ENCODE measurements at places on chromosomes 3 and 15.

- DNase-seq, result no peak
These were observed 376.1 kb downstream of the ZIC4 start for GRCh38 chr3:147030274-147030673.

DNA sequence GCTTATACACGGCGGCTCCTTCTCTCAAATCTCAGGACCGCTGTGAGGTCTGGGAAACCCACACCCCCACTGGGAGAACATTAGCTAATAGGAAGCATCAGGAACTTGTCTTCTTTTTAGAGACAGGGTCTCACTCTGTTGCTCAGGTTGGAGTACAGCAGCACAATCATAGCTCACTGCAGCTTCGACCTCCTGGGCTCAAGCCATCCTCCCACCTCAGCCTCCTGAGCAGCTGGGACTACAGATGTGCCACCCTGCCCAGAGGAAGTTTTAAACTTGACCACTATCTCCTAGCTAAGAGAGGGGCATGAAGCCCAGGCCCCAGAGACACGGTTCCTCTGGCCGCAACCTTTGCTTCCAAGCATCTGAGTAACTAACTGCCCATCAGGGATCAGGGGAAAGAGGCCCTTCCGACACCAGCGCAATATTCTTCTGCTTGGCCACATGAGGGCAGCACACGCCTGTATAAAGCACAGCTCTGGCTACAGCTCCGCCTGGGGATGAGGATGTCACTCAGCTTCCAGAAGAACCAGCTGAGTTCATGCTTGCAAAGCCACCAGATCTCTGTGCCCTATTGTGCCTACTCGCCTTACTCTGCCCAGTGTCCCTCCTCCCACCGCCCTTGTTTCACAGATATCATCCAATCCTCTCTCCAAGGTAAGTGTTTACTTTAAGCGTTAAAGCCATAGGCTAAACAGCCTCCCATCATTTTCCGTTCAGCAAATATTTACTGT, 57.6 kb upstream of the SLC6A11 start:
- DNase-seq, result peak; percentile 8

- no peak for DNase-seq
These were observed 21.2 kb upstream of the PRR23E start for GRCh38 chr3:127171721-127172120.

GRCh38 chr3:22713936-22714335, 489.2 kb upstream of the UBE2E2 start:
- DNase-seq, result no peak

DNA sequence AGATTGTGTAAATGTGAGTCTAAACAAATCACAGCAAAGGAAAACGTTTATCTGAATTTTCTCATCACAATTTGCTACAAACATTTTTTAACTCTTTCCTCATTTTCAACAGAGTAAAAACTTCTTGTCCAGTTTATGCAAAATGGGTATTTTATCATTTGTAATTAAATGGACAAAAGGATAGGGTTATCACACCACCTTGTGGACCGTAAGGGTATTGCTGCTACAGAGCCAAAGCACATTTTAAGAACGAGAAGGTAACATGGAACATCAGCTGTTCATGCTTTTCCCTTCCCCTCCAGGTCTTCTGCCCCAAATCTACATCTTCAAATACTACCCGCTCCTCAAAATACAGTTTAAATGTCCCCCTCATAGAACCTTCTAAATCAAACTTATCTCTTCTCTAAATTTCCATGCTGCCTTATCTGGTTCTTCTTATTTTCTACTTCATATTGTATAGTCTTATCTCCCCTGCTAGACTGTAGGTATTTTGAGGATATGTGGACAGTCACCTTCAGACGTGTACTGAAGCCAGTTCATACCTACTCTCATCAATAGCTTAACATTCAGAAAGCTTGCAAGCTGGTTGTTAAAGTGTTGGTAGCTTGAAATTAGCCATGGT, 12.8 kb upstream of the SETMAR start:
- DNase-seq, result no peak

- DNase-seq, result no peak
These were observed 216.8 kb downstream of the VGLL3 start for GRCh38 chr3:86774082-86774691.

DNA sequence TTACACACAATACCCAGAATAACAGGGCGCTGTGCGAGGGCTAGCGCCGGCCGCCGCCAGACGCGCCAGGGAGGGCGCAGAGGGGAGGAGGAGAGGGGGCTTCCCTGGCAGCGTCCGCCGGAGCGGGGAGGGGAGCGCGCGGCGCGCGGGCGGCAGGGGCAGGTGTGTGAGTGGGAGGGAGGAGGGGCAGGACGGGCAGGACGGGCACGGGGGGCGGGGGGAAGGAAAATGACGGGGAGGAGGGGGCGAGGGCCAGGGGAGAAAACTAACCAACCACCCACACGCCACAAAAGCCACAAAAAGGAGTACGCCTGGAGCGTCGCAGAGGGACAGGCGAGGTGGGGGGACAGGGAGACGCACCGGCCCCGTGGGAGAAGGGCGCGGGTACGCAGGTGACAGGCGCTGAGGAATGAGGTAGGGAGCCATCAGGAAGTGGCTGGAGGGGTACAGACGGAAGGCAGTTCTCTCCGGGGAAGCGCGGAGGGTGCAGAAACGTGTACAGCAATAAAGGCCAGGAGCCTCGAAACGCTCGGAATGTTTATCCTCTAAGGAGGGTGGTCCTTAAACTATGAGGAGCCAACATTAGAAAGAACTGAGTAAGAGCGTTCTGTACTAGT, 610 bp upstream of the SATB1 start:
- peak; percentile 65 for DNase-seq

GRCh38 chr3:123489400-123490004, 40.6 kb upstream of the ADCY5 start:
- peak; percentile 13 for DNase-seq

- no peak for DNase-seq
These were observed 18.4 kb upstream of the GABRA5 start for GRCh38 chr15:26848498-26848897.

GRCh38 chr3:183807209-183807728, 18.1 kb downstream of the MAP6D1 start:
- DNase-seq, result no peak

- no peak for DNase-seq
These were observed 15.6 kb upstream of the ZNF80 start for GRCh38 chr3:114252954-114253353.

DNA sequence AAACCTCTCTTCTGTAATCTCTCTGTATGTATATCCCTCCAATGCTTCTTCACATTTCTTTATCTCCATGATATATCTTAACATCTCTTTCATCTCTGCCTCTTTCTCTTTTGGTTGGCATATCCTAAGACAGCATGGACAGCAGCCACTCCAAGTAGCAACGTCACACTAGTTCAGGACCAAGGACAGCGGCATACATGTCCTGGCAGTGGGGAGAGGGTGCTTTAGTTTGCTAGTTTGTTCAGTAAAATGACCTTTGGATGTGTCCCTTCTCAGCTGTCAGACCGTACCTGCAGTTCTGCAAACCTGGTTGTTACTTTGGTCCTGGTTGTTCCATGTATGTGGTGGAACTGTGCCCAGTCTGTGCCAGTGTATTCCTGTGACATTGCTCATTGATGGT, 225.6 kb upstream of the ROPN1 start:
- no peak for DNase-seq

GRCh38 chr3:180571831-180572598, 29.9 kb upstream of the TTC14 start:
- DNase-seq, result no peak

GRCh38 chr3:99648101-99648500, 9.7 kb downstream of the COL8A1 start:
- DNase-seq, result no peak

GRCh38 chr3:108125153-108125543, 34.3 kb upstream of the CD47 start:
- no peak for DNase-seq

GRCh38 chr3:100915706-100916495, 77.3 kb downstream of the ABI3BP start:
- no peak for DNase-seq

DNA sequence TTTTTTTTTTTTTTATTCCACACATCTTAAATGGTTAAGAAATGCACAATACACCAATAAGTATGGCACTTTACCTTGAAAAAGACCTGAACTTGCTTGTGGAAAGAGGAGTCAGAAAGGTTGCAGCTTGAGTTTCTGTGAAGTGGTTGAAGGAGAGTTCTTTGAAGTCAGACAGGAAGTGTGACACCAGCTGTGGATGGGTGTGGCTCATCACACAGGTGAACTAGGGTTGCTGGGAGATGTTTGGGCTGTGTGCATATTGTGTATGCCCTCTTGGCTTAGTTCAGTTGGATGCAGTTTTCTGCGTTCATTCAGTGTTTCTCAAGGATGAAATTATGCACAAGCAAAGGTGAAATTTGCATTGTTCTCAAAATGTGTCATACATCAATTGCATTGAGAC, 6.3 kb downstream of the AEN start:
- DNase-seq, result peak; percentile 42

DNA sequence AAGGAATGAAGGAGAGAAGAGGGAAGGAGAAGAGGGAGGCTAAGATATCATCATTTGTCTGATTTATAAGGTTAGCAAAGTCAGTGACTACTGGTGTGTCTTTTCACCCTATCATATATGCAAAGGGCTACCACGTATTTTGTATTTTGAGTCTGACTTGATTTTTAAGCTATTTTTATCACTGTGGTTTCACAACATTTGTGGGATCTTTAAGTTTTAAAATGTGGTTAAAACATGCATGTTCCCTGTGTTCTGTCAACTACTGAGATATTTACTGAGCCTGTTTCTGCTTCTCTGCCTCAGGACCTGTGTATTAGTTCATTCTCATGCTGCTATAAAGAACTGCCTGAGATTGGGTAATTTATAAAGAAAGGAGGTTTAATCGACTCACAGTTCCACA, 22.5 kb upstream of the SPTSSB start:
- DNase-seq, result no peak

DNA sequence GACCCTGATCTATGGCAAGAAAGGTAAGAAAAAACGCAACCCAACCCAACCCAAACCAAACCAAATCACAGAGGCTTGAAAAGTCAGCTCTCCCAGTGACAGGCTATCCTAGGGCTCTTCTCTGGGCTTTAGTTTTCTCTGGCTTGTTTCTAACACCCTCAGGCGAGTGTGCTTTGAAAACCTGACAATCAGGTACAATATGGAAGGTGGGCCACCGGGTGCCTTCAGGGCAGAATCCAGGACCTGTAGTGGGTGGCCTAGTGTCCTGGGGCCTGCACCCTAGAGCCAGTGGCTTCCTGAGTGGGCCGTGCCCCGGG, 46.8 kb downstream of the BHLHE40 start:
- DNase-seq, result no peak

DNA sequence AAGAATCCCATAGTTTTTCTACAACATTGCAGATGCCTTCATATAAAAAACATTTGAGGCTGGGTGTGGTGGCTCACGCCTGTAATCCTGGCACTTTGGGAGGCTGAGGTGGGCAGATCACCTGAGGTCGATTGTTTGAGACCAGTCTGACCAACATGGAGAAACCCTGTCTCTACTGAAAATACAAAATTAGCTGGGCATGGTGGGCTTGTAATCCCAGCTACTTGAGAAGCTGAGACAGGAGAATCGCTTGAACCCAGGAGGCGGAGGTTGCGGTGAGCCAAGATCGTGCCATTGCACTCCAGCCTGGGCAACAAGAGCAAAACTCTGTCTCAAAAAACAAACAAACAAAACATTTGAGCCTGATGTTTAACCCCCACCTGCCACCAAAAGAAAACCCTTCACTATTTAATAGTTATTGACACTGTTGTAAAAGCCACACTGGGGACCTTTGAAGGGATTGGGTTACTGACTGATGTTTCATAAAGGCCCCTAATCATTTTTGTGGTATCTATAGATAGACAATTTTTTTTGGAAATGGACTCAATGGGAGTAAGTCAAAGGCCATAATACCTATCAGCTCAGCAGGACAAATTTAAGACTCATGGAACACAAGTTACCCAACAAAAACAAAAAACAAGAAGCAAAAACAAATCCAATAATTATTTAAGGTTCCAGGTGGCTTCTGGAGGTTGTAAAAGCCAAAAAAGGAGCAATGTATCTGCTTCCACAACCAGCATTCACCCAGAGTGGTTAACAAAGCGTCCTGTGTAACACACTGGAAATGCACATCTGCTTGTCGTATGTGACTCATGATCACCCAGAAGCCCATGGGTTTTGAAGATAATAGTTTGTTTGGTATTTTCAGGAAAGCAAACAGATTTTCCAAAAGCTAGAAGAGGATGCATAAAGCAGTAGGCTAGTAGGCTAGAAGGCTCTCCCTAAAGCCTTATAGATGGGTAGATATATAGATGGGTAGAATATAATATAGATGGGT, 41.2 kb downstream of the CDCP1 start:
- DNase-seq, result no peak

DNA sequence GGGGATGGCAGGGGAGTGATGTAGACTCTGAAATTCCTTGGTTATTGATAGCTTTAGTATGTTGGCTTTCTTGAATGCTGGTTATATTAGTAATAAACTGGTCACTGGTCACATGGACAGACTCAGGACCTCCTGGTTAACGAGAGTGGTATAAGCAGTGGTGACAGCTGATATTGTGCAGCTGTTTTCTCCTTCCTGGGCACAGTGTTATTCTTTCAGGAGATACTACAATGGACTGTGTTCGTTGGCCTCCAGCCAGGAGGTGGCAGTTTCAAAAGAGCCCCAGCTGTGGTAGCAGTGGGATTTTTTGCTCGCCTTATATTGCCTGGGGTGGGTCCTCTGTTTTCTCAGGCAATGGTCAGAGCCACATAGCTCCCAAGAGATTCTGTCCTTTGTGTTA, 181.6 kb upstream of the RBMS3 start:
- no peak for DNase-seq

DNA sequence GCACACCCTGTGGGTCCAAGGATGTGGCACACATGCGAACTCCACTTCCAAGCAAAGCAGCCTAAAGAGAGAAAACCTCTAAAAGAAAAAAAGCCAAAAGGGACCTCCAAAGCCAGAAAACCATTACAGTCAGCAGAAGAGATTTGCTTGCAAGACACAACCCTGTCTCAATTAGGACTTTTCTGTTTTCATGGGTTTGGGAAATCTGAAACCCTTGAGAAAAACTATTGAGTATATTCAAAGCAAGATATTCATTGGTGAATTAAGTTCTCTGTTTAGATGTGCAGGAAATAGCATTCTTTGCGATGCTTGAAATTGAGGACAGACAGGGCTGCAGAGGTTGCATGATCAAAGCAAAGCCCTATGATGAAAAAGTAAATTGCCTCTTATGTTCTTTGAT, 10.2 kb upstream of the LDHAL6B start:
- DNase-seq, result no peak

GRCh38 chr3:57998366-57999283, 9.6 kb upstream of the FLNB start:
- DNase-seq, result no peak

GRCh38 chr3:107927361-107928083, 163.3 kb downstream of the CD47 start:
- peak; percentile 57 for DNase-seq

DNA sequence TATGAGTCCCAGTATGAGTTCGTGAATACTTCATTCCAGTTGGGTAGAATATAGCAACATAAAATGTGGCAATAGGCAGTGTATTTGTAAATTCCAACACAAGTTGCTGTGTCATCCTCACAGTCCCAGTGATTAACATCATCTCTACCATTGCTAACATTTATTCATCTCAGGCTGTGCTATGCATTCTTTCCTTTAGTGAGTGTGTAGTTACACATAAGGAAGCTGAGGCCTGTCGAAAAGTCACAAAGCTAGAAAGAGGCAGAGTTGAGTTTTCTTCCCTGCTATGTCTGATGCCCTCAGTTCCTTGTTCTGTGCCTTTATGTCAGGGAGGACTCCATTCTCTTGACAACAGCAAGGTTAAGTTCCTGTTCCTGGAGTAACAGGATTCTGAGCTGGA, 96.4 kb downstream of the FNDC3B start:
- DNase-seq, result no peak

All from activated T-cell treated with anti-CD3 and anti-CD28 coated beads for 1 hour (primary cell).